ENCODE measurements at places on chromosomes 11 and 22.

DNA sequence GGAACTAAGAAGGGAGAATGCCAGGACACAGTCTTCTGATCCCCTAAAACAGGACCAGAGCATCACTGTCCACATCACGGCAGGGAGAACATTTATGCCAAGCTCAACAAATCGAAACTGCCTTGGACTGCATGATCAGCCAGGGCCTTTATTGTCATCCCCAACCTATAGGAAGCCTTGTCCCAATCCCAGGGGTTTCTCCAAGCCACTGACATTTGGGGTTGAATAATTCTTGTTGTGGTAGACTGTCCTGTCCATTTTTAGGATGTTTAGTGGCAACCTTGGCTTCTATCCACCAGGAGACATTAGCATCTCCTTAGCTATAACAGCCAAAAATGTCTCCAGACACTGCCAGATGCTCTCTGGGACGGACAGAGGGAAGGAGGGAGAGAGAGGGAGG is 37.1 kb downstream of the RPL27A start:
- no peak for DNase-seq

- DNase-seq: no peak
Observed at GRCh38 chr11:129242855-129243254, 50.7 kb upstream of the ARHGAP32 start.

DNA sequence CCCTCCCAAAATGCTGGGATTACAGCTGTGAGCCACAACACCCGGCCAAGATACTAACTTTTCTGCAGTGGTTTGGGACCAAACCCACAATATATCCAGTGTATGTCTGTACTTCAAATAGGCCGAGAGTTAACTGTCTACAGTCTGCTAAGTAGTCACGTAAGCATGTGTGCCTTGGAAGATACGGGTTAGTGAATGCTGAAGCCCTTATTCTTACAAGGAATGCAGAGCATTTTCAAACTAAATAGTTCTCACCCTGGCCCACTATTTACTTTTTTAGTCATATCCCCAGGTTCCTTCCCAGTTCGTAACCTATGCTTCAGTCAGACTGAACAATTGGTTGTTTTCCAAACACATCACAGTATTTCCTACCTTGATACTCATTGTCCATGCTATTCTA is 176.0 kb downstream of the WNT11 start:
- no peak for DNase-seq

- DNase-seq: peak; percentile 73
Observed at GRCh38 chr22:42364604-42365110, 67.5 kb downstream of the NFAM1 start.

DNA sequence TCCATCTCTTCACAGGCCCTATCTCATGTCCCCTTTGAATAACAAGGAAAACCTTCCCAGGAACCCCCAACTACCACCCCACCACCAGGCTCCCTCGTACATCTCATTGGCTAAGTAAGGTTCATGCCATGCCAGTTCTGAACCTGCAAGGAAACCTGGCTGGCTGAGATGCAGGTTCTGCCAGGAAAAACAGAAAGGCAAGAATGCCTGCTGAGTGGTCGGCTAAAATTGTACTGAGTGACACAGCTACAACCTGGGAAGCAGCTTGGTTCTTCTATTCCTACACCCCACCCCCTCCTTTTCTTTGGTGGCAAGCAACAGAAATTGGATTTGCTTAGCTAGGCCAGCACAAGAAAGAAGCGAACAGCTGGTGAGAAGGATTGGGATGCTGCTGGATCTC is 36.1 kb upstream of the TSPAN18 start:
- no peak for DNase-seq

DNA sequence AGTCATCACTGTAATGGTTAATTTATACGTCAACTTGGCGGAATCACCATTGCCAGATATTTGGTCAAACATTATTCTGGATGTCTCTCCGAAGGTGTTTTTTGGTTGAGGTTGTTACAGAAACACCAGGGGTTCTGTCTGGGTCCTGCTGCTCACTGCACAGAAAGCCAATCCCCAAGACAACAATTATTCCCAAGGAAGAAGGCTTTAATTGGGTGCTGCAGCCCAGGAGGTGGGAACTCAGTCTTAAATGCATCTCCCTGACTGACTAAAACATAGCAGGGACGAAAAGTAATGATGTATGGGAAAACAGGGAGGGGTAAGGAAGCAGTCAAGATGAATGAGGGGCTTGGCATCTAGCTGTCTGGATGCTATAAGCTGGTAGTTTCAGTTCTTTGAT is 331.3 kb downstream of the TBC1D22A start:
- no peak for DNase-seq

DNA sequence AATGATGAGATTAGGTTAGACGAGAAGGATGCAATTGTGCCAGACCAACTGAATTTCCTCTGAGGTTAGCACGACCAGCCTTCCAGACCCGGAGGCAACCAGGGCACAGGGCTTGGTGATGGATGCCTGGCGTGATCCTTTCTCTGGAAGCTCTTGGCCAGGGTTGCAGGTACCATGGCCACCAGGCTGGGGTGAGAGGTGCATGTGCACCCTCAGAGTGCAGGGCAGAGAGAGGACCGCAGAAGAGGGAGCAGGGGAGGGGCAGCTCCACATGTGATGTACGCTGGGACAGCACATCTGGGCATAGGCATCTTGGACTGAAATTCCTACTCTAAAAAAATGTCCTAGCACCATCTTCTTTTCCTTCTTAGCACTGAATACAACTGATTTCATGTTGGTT is 10.9 kb downstream of the KCNJ1 start:
- no peak for DNase-seq

DNA sequence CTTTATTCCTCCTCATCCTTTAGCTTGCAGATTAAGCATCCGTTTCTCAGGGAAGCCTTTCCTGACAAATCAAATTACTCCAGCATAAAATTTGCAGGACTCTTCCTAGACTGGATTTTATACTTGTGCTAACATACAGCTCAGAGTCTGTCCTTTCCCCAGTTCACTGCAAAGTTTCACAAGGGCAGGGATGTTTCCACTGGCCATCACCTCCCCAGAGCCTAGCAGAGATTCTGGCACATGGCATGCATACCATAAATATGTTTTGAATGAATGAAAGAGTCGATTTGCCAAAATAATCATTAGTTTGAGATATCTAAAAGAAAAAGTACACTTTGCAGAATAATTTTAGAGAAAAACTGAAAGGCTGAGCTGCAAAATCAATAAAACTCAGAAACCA is 10.6 kb downstream of the MSANTD4 start:
- DNase-seq: no peak

GRCh38 chr11:76609736-76610370 is 60.7 kb downstream of the LRRC32 start:
- no peak for DNase-seq

- no peak for DNase-seq
Observed at GRCh38 chr11:19777039-19777376, 64.4 kb downstream of the NAV2 start.

DNA sequence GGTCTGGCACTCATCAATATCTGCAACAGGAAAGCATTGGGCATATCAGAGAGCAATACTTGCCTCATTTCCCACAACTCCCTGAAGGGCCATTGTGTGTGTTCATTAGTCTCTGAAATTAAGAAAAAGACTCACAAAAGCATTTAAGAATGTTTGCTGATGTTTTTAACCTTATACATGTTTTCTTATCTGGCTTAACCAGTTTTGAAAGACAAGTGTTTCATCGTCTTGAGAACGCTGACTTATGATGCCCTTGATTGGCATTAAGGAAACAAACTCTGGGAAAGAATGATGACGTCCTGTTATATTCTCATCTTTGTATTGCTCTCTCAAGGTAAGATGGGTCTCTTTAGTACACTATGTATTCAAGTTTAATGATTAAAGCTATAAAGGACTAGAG is 32.0 kb downstream of the SCUBE2 start:
- no peak for DNase-seq

DNA sequence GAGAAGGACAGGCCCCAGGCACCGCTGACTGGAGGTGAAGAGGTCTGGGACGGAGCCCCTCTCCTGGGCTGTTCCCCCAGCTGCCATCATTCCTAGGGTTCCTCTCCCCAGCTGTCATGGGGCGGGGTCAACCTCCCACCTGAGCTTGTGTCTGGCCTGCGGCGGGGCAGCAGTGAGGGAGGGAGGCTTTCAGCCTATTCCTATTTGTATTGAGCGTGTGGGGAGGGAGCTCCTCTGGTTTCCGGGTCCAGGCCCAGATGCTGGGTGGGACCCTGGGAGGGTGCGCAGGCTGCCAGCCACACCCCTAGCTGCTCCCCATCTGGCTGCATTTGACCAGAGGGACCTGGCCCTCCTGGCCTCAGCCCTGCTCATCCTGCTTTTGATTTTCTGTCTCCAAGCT is 13.7 kb downstream of the TSPAN4 start:
- DNase-seq: no peak

DNA sequence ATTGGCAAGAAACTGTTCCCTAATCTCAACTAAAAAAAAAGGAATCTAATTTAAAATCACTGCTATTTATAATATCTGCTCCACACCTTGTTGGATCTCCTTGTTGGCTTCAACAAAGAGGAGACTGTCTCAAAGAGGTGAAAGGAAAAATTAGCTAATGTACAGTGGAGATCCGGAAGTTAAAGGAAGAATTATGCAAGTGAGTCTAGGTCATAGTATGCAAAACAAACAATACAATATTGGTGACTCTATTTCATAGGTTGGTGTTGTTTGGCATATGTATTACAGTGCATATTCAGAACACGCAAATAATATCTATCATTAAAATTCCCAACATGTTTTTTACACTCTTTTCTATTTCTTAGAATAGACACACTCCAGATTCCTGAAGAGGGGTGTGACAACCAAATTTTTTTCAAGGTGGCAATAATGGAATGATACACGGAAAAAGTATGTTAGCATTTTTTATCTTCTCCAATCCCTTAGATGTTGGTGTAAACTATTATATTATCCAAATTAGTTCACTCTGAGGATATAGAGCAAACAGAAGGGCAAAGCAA is 685.3 kb downstream of the KCNA4 start:
- DNase-seq: no peak

GRCh38 chr11:103808252-103808651 is 228.2 kb upstream of the DDI1 start:
- DNase-seq: no peak

DNA sequence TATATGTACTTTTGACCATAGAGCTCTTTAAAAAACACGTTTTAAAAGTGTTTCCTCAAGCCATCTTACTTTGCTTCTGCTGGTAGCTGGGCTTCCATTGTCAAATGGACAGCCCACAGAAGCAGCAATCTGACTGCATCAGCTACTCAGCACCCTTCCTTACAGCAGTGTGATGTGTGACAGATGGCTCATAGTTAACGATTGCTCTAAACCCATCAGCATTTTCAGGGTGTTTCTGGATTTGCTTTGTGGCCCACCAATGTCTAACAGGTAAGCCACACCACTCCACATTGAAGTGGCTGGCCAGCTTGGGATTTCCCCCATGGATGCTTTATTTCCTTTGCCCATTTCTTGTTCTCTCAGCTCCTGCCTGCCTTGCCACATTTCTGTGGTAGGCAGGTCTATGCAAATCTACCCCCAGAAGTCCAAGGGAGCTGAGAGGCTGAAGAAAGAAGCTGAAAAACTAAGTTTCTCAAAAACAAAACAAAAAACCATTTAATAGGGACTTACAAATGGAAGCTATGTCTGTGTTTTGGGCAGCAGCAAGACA is 7.3 kb upstream of the FAR1 start:
- DNase-seq: no peak

- no peak for DNase-seq
Observed at GRCh38 chr11:116851626-116852025, 14.2 kb upstream of the APOA1 start.

DNA sequence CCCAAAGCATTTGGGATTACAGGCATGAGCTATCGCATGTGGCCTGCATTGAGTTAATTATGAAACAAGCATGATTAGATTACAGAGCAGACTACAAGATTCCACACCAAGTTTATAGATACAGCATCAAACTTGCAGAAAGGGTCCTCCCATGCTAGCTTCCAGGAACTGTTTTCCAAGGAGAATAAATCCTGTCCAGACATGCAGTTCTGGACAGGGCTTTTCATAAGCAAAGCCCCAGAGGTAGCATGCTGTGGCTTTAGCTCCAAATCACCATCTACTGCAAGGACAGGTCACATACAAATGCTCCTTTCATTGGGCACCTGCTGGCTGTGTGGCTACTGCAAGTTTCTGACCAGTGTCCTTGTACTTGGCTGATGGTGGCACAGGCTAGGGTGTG is 57.1 kb downstream of the HIRA start:
- no peak for DNase-seq

GRCh38 chr22:27554841-27555456 is 246.6 kb downstream of the MN1 start:
- DNase-seq: no peak

GRCh38 chr11:74487875-74488274 is 5.6 kb downstream of the LIPT2 start:
- no peak for DNase-seq

DNA sequence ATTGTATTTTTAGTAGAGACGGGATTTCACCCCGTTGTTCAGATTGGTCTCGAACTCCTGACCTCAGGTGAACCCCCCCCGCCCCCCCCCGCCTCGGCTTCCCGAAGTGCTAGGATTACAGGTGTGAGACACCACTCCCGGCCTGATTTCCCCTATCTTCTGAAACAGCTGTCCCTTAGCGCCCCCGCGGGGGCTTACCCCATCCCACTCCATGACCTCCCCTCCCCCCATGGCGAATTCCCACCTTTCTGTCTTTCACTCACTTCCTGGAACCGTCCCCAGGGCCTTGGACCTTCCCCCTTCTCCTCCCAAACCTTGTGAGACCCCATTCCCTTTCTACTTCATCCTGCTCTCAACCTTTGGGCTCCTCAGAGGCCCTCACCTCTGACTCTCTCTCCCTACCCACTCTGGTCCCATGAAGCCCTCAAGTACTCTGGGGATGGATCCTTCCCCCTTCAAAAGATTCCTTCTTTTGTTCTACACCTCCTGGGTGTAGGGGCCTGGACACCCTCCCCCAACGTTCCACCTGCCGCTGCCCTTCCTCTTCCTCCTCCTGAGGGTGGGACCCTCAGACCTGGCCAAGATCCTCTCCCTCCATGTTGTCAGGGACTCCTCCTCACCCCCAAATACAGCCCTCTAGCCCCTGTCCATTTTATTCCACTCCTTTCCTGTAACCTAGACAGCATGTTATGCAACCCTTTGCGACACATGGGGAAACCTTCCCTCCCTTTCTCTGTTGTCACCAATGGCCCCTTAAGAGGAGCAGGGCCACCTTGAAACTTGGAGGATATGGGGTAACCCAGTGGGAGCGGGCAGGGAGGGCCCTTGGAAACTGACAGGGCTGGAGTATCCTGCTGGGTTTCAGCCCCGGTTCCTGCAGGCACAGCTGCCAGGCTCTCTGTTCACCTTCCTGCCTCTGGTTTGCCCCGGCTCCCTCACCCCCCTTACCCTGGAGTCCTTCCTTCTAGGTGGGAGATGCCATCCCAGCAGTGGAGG is 1.1 kb downstream of the PRDX5 start:
- no peak for DNase-seq

- no peak for DNase-seq
Observed at GRCh38 chr22:36233796-36234195, 5.5 kb downstream of the APOL2 start.
